Subcutaneous preadipocyte (primary cell): ENCODE measurements at places on chromosomes 12 and 14. TPM values are rescaled to one million over a fixed set of nuclear protein-coding genes. Genes with fewer than 3 reads are reported as not detected.

MIPOL1 gene
- 8.5 and 11.3 TPM in 2 replicates for total RNA-seq

KRT83 gene
- total RNA-seq: not detected in 2 replicates

GNPTAB gene
- 15.4 and 22.3 TPM in 2 replicates for total RNA-seq

SPIC gene
- not detected in 2 replicates for total RNA-seq

C1QL4 gene
- total RNA-seq: not detected in 2 replicates

CABP1 gene
- 0.20 and 0.37 TPM in 2 replicates for total RNA-seq

MEG3 gene
- 166 and 169 TPM in 2 replicates for total RNA-seq

CCDC196 gene
- total RNA-seq: not detected in 2 replicates

VWF gene
- 1.2 and 1.5 TPM in 2 replicates for total RNA-seq

NOXRED1 gene
- total RNA-seq: 0.20 and 0.37 TPM in 2 replicates

PIWIL1 gene
- total RNA-seq: not detected in 2 replicates

SVOP gene
- not detected in 2 replicates for total RNA-seq

MANSC1 gene
- total RNA-seq: 2.2 and 3.3 TPM in 2 replicates

CDKL1 gene
- 14.7 and 32.5 TPM in 2 replicates for total RNA-seq

ZCCHC8 gene
- total RNA-seq: 11.0 and 19.9 TPM in 2 replicates
